IMR-90 (cell line): ENCODE measurements at places on chromosomes 13 and 19. TPM values are rescaled to one million over a fixed set of nuclear protein-coding genes. Genes with fewer than 3 reads are reported as not detected.

WDR87 gene
- polyA plus RNA-seq = not detected in 2 replicates

FLT3LG gene
- 8.3 and 10.2 TPM in 2 replicates for polyA plus RNA-seq

PEG3 gene
- polyA plus RNA-seq = not detected in 2 replicates

FBXW9 gene
- polyA plus RNA-seq = 14.2 and 14.4 TPM in 2 replicates

IGSF23 gene
- polyA plus RNA-seq = 0.26 and 0.27 TPM in 2 replicates

SPTBN4 gene
- polyA plus RNA-seq = 0.59 and 0.91 TPM in 2 replicates

NKG7 gene
- not detected in 2 replicates for polyA plus RNA-seq

PLA2G4C gene
- 5.7 and 6.5 TPM in 2 replicates for polyA plus RNA-seq

- DNase-seq = no peak
Measured at GRCh38 chr13:40368127-40368891, 298.1 kb downstream of the FOXO1 start.

- DNase-seq = no peak
Measured at GRCh38 chr19:14916848-14917247, 24.4 kb upstream of the OR7C2 start.

- DNase-seq = no peak
Measured at GRCh38 chr19:55554741-55555152, 9.4 kb upstream of the SBK3 start.

DNA sequence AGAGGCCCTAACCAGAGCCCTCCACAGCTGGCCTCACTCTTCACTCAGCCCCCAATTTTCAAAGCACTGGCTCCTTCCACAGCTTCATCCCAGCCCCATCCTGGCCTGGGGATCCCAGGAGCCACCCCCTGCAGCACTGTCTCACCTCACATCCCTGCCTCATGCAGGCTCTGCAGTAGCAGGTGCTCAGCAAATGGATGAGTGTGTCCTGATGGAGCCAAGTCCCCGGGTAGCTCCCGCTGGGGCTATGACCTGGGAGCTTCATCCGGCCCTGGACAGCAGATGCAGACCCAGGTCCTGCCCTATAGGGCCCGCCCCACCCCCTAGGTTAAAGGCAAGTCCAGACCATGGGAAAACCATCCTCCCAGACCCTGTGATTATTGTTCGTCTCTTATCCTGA, 143.2 kb upstream of the ZNF507 start:
- no peak for DNase-seq

GRCh38 chr13:114108894-114109293, 23.5 kb downstream of the RASA3 start:
- no peak for DNase-seq

DNA sequence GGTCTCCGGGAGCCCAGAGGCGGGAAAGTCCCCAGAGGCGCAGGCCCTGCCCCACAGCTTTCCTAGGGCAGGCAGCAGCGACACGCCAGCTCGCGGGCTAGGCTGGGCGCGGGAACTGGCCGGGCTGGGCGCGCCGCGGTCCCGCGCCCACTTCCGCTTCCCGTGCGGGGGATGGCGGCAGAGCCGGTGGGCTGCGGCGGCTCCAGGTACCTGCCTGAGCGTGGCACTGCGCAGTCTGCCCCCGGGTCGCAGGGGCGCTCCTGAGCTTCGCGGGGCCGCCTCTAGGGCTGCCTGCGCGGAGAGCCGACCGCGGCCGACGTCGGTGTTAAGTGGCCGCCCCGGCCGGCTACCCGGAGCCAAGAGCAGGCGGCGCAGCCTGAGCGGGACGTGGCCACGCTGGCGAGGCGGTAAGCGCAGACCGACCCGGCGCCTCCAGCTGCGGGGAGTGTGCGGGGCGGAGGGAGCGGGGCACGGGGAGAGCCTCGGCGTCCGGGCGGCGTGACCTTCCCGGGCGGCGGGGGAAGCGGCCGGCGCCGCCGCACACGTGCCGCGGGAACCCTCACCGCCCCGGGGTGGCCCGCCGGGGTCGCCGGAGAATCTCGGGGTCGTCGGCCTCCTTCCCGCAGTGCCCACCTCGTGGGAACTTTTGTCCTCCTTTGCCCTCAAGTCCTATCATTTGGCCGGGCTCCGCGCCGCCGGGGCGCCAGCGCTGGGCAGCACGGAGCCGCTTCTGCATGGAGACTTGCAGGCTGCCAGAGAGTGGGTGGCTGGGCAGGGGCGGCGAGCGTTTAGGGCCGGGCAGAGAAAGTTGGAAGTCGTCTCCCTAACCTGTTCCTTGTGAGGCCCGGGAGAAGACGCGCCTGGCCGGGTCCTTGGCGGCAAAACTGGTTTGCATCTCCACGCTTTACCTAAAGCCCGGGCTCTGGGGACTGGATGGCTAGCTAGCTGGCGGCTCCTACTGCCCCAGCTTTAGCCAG, 31.4 kb upstream of the MPHOSPH8 start:
- DNase-seq = peak; percentile 27

GRCh38 chr19:33193865-33194362, at the start of gene LRP3:
TSS of gene LRP3 (plus strand) at chr19:33194330. CDS start at chr19:33194786, 456 bp downstream.
- peak; percentile 11 for DNase-seq

DNA sequence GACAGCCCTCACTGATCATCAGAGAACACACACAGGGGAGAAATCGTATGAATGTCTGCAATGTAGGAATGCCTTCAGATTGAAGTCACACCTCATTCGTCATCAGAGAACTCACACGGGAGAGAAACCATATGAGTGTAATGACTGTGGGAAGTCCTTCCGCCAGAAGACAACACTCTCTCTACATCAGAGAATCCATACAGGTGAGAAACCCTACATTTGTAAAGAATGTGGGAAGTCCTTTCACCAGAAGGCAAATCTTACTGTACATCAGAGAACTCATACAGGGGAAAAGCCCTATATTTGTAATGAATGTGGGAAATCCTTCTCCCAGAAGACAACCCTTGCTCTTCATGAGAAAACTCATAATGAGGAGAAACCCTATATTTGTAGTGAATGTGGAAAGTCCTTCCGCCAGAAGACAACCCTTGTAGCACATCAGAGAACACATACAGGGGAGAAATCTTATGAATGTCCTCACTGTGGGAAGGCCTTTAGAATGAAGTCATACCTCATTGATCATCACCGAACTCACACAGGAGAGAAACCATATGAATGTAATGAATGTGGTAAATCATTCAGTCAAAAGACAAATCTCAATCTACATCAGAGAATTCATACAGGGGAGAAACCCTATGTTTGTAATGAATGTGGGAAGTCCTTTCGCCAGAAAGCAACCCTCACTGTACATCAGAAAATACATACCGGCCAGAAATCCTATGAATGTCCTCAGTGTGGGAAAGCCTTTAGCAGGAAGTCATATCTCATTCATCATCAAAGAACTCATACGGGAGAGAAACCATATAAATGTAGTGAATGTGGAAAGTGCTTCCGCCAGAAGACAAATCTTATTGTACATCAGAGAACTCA, 32.5 kb downstream of the ZNF567 start:
- DNase-seq = no peak

GRCh38 chr13:110108348-110109139, 198.4 kb downstream of the COL4A1 start:
- DNase-seq = peak; percentile 88
